ENCODE measurements at places on chromosomes 5 and 9.
A peak's percentile ranks its signal among the peaks of the same experiment; 100 is the strongest.

GRCh38 chr5:139658928-139659667, 10.9 kb downstream of the CXXC5 start:
- no peak for DNase-seq

- DNase-seq, result no peak
Observed at GRCh38 chr5:143341807-143342570, 61.5 kb downstream of the NR3C1 start.

DNA sequence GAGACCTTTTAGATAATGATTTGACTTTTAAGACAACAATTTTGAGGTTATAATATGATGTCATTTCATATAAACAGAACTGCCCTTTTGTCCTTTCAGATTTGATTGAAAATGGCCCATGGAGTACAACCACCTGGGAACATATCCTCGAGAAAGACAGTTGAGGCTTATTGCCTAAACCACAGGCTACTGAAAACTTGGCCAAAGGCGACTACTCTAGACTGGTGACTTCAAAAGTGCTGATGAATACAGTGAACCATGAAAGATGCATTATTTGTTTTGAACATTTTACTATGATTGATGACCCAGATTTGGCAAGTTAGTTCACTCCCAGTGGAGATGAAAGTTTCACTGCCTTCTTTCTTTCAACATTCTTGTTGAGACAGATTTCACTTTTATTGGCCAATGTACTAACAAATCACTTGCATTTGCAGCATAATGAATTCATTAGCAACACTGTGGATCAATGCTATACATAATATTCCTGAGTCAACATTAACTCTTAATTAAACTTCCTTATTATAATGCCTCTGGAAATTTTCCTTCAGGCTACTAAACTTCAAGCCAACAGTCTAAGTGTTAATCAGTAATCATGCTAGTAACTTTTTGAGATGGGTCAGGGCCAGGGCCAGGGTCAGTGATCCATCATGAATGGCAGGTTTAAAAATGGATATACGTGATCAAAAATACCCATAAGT, 480.3 kb downstream of the RAB3C start:
- no peak for DNase-seq

DNA sequence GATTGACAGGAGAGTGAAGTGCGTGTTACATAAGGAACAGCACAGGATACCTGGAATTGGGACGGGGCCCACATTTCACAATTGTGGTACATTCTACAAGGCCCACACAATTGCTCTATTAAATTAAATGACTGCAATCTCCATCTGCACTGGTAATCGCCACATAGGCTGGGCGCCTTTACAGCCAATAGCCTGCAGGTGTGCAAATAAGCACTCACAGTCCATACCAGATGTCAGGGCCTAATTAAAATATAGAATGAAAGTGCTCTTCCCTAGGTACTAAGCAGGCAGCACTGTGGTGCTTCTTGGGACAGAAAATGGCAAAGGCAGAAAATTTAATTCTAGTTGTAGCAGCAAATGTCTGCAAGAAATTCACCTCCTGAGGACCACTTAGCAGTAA, 82.7 kb downstream of the ATP10B start:
- DNase-seq, result no peak

DNA sequence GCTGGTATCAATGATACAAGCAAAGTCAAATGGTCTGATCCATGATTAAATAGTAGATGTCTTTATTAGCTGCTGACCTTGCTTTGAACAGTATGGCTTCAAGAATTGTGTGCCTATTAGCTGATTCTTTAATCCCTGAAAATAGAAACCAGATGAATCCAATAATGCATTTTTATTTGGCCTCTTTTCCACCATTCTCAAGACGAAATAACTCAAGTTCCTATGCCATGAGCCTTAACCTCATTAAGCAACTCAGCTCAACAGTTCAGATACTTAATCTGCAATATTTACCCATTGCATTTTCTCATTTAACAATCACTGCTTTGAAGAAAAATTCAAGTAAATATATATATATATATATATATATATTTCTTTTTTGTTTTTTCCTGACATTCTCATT, 588.6 kb upstream of the MEF2C start:
- DNase-seq, result no peak

DNA sequence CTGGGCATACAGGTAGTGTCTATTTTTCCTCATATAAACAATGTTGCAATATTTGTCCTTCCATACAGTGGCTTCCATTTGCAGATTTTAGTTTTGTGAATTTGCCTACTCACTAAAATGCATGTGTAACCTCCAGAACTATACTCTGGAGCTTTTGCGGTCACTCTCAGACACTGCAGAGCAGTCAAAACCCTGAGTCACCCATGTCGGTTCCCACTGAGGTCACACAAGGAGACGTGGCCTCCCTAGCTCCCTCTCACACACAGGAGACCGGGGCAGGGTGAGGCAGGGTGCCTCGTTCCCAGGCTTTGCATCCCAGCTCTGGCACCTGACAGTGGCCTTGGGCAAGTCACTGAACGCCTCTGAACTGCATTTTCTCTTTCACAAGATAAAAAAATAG, 55.5 kb upstream of the ZNF354A start:
- peak; percentile 20 for DNase-seq

DNA sequence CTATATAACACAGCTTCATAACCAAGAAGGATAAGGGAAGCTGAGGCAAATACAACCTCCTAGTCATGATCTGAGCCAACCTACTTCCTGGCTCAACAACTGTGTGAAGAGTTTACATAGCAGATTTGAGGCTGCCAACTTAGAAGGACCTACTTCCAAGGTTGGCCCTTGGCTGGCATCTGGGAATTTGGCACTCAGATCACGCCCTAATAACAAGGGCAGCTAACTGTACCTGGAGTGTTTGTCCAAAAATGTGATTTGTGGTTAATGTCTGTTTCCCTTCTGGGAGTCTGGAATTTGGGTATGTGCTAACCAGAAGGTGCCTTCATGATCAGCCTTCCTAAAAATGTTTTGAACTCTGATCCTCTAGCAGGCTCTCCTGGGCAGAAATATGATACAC, 287.2 kb downstream of the CAAP1 start:
- DNase-seq, result no peak

DNA sequence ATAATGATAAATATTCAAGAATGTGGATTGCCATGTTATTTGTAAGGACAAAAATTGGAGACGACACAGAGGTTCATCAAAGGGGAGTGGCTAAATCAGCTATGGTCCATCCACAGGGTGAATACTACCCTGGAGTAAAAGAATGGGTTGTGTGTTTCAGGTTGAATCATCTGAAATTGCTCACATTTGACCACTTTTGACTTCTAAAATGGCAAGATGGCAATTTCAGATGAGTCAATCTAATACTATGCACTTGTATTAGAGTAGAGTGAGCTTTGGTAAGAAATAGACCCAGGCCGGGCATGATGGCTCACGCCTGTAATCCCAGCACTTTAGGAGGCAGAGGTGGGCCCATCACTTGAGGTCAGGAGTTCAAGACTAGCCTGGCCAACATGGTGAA, 131.8 kb downstream of the GAPVD1 start:
- no peak for DNase-seq

DNA sequence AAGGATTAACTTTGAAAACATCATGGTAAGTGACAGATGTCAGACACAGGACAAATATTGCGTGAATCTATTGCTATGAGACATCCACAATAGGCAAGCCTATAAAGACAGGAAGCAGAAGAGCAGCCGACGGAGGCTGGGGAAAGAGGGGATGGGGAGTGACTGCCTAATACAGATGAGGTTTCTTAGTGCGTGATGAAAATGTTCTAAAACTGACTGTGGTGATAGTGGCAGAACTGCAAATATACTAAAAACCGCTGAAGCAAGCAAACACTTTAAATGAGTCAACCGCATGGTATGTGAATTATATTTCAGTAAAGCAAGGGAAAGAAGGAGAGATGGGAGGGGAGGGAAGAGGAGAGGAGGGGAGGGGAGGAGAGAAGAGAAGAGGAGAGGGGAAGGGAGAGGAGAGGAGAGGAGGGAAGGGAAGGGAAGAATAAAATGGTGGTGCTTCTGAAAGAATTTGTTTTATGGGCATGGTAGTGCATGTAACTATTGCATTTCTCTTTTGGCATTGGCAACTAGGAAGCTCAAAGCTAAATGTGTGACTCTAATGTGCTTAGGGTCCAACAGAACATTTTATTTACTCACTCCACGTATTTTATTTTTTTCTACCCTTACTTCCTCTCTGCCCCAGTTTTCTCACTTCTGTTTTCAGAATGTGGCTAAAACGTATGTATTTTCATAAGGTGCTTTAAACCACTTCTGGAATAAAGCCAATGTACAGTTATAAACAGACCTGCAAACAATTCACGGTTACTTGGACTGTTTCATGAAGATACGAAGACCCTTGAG, 21.3 kb downstream of the AKNA start:
- peak; percentile 70 for DNase-seq

- no peak for DNase-seq
Observed at GRCh38 chr9:37806271-37806670, 5.7 kb downstream of the DCAF10 start.

GRCh38 chr5:93512799-93513198, 68.2 kb downstream of the NR2F1-AS1 start:
- DNase-seq, result no peak

DNA sequence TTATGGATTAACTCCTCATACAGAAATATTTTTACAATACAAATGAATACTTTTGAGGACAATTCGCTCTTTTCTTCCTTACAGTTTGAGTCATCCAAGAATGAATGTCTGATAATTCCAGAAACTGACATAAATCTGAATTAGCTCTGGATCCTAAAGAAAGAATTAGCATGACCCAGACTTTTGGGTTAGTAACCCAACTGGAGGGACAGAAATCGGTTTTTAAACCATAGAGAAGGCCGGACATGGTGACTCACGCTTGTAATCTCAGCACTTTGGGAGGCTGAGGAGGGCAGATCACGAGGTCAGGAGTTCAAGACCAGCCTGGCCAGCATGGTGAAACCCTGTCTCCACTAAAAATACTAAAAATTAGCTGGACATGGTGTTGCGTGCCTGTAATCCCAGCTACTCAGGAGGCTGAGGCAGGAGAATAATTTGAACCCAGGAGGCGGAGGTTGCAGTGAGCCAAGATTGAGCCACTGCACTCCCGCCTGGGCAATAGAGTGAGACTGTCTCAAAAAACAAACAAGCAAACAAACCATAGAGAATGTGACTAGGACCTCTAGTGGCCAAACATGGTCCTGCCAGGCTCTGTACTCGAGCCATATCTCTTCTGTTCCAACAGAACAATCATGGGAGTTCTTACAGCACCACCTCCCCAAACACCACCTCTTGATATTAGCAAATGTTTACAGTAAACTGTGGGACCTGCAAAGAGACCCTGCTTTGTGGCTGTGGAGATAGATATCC, 44.8 kb downstream of the LURAP1L start:
- DNase-seq, result peak; percentile 55

DNA sequence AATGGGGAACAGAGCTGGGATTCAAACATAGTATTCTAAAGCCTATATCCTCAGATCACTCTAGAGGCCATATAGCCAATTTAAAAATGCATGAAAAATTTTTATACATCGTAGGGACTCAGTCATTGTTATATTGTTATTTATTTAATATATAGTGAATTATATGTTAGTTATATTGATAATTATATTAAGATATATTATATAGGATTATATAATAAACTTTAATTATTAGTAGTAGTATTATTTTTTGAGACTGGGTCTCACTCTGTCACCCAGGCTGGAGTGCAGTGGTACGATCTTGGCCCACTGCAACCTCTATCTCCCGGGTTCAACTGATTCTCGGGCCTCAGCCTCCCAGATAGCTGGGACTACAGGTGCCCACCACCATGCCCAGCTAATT, 65.7 kb upstream of the DPYSL3 start:
- no peak for DNase-seq

- DNase-seq, result no peak
Observed at GRCh38 chr5:40689438-40689837, 9.7 kb downstream of the PTGER4 start.

DNA sequence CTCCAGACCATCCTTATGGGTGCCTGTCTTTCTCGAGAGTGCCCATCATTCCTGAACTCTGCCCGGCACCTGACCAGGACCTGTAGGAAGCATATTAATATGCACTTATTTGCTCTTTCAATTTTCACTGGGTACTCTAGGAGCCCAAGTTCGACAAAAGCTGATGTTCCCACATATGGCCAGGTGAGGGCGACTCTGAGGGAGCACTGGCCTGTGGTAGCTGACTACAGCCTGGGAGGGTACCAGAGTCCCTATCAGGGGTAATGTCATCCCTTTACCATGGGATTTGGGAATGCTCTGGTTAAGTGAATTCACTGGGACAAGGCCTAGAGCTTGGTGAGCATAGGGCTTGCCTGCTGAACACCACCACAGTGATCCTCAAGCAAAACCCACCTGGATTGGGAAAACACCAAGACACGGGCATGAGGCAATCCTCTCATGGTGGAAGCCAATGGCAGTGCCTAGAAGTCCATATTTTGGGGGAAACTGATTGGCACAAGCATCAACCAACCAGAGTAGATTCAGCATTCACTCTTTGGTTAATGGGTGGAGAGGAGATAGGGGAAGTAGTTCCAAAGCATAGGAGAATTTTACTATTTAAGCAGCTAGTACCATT, 112.2 kb downstream of the MTX3 start:
- DNase-seq, result peak; percentile 49

DNA sequence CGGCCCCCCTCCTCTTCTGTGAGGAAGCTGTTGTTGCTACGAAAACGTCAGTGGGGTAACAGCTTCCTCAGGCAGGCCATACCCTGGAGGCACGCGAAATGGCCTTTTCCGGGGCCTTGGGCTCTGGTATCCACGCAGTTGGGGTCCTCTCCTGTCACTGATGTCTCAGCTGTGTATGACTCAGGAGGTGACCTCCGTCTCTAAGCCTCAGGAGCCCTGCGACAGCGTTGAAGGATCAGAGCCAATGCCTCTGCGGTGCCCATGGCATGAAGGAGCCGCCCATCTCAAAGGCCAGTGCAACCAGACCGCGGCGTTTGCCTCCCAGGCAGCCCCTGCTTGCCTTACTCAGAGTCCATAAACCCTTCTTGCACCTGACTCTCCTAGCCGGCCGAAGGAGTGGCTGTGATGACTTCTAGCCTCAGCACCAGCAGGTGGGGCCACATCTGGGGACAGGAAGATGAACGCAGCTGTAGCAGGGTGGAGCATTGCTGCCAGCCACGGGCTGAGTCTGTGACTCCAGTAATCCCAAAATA, 1.0 kb upstream of the MXD3 start:
- peak; percentile 87 for DNase-seq

GRCh38 chr5:63573380-63573779, 388.9 kb downstream of the HTR1A start:
- DNase-seq, result no peak

- DNase-seq, result no peak
Observed at GRCh38 chr9:133252301-133253020, 22.5 kb downstream of the ABO start.

- no peak for DNase-seq
Observed at GRCh38 chr5:39774605-39775004, 349.8 kb upstream of the DAB2 start.
